H1 (cell line): ENCODE measurements at places on chromosomes 2 and 18. TPM values are rescaled to one million over a fixed set of nuclear protein-coding genes. Genes with fewer than 3 reads are reported as not detected.
A peak's percentile ranks its signal among the peaks of the same experiment; 100 is the strongest.

DNA sequence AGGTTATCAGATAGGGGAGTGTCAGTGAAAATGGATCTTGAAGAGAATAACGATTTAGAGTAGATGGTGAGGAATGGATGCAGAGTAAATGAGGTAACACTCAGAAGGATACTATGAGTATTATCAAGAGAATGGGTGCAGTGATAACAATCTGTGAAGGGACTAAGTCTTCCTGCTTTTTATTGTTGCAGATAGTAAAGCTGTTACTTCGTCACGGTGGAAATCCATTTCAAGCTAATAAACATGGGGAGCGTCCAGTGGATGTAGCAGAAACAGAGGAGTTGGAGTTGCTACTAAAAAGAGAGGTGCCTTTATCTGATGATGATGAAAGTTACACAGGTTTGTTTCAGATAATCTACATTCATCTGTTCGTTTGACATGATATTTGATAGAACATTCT, 85.1 kb downstream of the ANKRD12 start:
- no peak overlapping the region for H3K27ac ChIP-seq
- peaks cover 4% of the 10 kb centered on the region; the same call in 1 of the 2 replicates for H3K36me3 ChIP-seq
- no peak overlapping the region for H3K4me3 ChIP-seq
- DNase-seq: no peak
- H3K27me3 ChIP-seq: no peaks in the 10 kb centered on the region
- no peaks in the 10 kb centered on the region for H3K4me1 ChIP-seq

DNA sequence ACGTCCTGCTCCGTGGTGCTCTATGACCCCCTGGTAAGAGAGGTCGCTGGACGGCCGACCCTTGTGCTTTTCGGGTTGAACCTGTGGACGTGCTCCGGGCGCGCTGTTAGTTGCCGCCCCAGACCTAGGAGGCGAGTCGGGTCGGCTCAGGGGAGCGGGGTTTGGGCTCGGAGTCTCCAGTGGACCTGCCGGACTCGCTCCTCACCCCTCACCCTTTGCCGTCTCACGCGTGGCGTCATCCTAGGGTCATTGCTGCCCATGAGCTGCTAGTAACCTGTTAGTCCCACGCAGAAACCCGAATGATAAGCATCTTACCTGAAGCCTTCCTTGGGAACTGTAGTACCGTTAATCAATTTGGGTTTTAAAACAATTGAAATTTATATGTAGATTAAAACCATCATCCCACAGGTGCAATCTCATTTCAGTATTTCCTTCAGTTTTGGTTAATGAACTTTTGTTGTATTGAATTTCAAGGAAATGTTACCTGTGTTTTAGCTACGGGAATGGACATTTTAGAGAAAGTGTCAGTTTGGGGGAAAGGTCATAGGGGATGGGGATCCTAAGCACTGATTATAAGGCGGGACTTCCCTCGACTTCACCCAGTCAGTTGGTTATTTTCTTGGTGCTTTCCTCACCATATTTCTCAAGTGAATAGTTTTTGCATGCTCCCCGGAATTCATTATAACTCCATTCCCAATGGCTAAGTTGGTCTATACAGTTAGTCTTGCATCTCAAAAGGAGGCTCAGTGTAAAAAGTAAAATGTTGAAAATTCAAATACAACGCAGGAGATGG, 536 bp downstream of the ELP2 start:
- H3K4me3 ChIP-seq: peak overlapping the region; percentile 94
- DNase-seq: no peak
- H3K27me3 ChIP-seq: no peaks in the 10 kb centered on the region
- peak overlapping the region; percentile 95 for H3K27ac ChIP-seq
- H3K36me3 ChIP-seq: peaks cover 4% of the 10 kb centered on the region; the same call in 1 of the 2 replicates
- H3K4me1 ChIP-seq: peaks cover 2% of the 10 kb centered on the region

GRCh38 chr2:189285962-189286645, 106.5 kb upstream of the COL5A2 start:
- H3K36me3 ChIP-seq: no peaks in the 10 kb centered on the region
- no peak overlapping the region for H3K27ac ChIP-seq
- no peak for DNase-seq

DNA sequence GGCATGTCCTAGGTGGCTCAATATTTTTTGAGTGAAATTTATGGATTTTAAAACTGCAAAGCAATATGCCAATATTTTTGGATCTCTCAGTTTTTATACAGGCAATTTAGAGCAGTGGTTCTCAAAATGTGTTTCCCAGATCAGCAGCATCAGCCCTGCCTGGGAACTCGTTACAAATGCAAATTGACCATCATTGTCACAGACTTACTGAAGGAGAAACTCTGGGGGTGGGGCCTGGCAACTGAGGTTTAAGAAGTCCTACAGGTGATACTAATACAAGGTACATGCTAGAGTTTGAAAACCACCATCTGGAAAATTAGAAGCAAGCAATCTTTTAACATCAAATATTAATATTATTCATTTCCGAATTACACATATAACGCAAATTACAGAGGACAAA, 215.6 kb upstream of the PID1 start:
- H3K4me1 ChIP-seq: peaks cover 7% of the 10 kb centered on the region
- H3K4me3 ChIP-seq: no peak overlapping the region
- H3K36me3 ChIP-seq: no peaks in the 10 kb centered on the region
- H3K27me3 ChIP-seq: no peaks in the 10 kb centered on the region

DNA sequence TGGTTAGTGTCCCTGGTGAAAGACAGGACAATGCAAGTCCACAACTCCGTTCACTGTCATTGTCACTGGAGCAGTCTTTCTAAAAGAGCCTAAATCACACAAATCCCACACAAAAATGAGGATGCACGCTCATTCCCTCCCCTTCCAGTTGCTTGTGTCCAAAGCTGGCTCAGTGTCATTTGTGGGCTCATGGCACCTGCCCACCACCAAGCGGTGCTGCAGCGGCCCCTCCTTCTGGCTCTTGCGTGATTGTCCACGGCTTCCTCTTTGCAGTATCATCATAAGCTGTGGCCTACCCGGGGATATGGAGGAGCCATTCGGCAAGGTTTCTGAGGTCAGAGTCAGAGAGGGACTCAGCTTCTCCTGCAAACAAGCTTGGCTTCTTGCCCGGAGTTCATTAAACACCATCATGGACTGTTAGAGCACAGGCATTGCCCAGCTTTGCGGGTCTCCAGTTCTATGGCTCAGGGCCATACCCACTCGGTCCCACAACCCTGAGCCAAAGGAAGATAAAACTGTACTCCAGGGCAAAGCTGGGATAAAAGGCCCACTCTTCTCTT, 179.4 kb upstream of the AGAP1 start:
- H3K27me3 ChIP-seq: no peaks in the 10 kb centered on the region
- no peaks in the 10 kb centered on the region for H3K4me1 ChIP-seq

GRCh38 chr2:38148501-38148900, 72.5 kb upstream of the CYP1B1 start:
- DNase-seq: no peak
- H3K27me3 ChIP-seq: no peaks in the 10 kb centered on the region
- no peaks in the 10 kb centered on the region for H3K36me3 ChIP-seq
- H3K4me1 ChIP-seq: no peaks in the 10 kb centered on the region; the same call in 1 of the 2 replicates

DNA sequence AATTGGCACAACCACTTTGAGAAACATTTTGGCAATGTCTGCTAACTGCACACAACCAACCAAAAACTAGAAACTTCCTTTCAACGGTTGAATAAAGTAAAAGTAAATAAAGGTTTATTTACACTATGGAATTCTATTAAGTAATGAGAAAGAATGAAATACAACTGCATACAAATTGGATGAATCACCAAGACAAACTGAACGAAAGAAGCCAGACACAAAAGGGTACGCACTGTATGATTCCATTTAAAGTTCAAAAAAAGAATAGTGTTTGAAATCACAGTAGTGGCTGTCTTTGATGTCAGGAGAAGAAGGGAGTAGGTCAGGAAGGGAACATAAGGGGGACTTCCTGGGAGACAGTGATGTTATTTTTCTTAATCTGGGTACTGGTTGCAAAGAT, 46.5 kb upstream of the SULT1C3 start:
- H3K27ac ChIP-seq: no peak overlapping the region
- no peak overlapping the region for H3K4me3 ChIP-seq
- no peaks in the 10 kb centered on the region for H3K36me3 ChIP-seq
- no peak for DNase-seq
- no peaks in the 10 kb centered on the region for H3K4me1 ChIP-seq

DNA sequence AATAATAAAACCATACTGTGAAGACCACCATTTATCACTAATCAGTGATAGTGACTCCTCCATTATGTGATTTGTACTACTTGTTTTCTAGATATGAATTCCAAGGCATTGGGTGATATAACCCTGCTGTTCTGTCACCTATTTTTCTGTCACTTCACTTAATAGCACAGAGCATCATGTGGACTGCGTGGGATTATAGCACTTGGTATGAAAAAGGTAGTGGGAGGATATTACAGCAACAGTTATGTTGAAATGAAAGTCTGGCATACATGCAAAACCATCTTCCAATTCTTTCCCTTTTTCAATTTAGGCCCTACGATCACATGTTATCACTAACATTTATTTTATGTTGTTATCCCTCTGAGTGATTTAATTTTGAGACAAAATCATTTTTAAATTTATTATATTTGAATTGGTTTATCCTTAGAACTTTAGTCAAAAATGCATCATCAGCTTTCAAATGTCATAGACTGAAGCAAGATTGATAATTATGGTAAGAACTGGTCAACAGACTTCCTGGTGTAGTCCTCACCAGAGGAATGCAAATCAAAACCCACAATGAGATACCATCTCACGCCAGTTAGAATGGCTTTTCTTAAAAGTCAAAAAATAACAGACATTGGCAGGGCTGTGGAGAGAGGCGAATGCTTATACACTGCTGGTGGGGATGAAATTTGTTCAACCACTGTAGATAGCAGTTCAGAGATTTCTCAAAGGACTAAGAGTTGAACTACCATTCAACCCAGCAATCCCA, 242.6 kb downstream of the IKZF2 start:
- H3K27me3 ChIP-seq: no peaks in the 10 kb centered on the region
- no peaks in the 10 kb centered on the region for H3K4me1 ChIP-seq
- no peak for DNase-seq
- H3K36me3 ChIP-seq: no peaks in the 10 kb centered on the region

GRCh38 chr2:10500601-10501361, 52.7 kb upstream of the ODC1 start:
- no peaks in the 10 kb centered on the region for H3K36me3 ChIP-seq
- no peaks in the 10 kb centered on the region for H3K27me3 ChIP-seq
- DNase-seq: no peak
- no peak overlapping the region for H3K4me3 ChIP-seq
- H3K4me1 ChIP-seq: no peaks in the 10 kb centered on the region

DNA sequence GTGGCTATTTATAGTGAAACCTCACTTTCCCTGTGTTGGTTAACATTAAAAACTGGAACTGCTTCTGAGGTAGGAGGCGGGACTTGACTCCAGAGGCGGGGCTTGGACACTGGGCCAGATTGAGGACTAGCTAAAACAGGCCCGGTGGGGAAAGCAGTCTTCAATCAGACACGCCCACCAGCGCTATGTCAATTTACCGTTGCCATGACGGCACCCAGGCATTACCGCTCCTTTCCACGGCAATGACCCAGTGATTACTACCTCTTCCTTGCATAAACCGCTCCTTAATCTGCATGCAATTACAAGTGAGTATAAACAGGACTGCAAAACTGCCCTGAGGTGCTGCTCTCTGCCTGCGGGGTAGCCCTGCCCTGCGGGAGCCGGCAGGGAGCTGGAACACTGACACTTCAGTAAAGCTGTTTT, 35.3 kb downstream of the LRRFIP1 start:
- H3K27ac ChIP-seq: no peak overlapping the region
- H3K4me3 ChIP-seq: no peak overlapping the region
- H3K4me1 ChIP-seq: peaks cover 8% of the 10 kb centered on the region
- peak; percentile 61 for DNase-seq
- no peaks in the 10 kb centered on the region for H3K27me3 ChIP-seq
- H3K36me3 ChIP-seq: no peaks in the 10 kb centered on the region

GRCh38 chr18:74063557-74063956, 84.1 kb downstream of the FBXO15 start:
- no peaks in the 10 kb centered on the region for H3K36me3 ChIP-seq
- DNase-seq: no peak
- H3K4me1 ChIP-seq: no peaks in the 10 kb centered on the region
- H3K27me3 ChIP-seq: no peaks in the 10 kb centered on the region
- no peak overlapping the region for H3K4me3 ChIP-seq
- no peak overlapping the region for H3K27ac ChIP-seq

Gene TUBA3E
- not detected in 2 replicates for polyA plus RNA-seq

Gene GPR55
- polyA plus RNA-seq: not detected in 2 replicates

Gene SERPINB7
- polyA plus RNA-seq: not detected in 2 replicates

Gene AMER3
- polyA plus RNA-seq: 0.15 and 0.17 TPM in 2 replicates

Gene TMEM37
- polyA plus RNA-seq: 16.2 and 20.4 TPM in 2 replicates

Gene CCDC121
- 0.68 and 0.94 TPM in 2 replicates for polyA plus RNA-seq

Gene MAPK4
- 3.3 and 3.7 TPM in 2 replicates for polyA plus RNA-seq

Gene KRTCAP3
- 72.5 and 114 TPM in 2 replicates for polyA plus RNA-seq
